ENCODE measurements at places on chromosomes 1 and 21.

DNA sequence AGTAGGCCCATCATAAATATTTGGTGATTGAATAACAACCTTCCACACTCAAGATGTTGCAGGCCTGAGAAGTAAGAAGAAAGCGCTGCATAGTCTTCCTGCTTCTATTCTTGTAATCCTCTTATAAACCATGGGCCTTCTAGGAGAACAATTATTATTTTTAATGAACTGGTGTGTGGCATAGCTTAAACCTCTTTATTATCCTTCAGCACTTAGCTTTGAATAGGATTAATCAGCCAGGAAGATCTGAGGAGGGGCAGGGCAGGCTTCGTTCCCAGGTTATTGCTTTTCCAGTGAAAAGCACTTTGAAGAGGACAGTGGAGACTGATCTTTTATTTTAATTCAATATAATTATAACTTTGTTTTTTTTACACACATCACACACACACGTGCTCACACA lies 42.3 kb downstream of the KIF26B start:
- no peak for DNase-seq

DNA sequence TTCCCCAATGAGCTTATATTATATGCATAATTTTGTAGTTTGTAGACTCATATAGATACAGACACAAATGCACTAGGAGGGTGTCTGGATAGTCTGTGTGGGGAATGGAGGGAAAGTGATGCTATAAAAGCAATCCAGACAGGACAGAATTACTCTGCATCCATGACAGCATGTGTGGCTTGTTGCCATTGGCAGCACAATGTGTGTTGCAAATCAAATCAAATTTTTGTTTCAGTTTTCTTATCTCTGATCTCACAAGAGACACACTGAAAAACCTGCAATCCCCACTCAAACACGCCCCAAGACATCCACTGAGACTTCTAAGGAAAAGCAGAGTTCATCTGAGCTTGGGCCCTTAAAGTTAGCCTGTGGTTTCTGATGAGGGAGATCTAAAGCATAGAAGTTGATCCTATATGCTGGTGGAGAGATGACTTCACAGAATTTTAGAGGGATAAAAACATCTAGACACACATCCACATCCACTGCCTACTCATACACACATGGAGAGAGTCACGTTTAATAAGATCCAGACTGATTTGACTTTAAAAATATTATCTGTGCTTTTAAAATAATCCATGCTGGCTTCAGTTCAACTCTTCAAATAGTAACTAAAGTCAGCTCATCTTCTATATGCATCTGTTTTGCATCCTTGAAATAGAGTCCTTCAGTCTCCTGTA lies 313.0 kb upstream of the PLXNA2 start:
- no peak for DNase-seq

GRCh38 chr1:14106126-14106525 lies 406.1 kb downstream of the PRDM2 start:
- DNase-seq = no peak

- DNase-seq = no peak
These were observed 14.1 kb upstream of the OR2B11 start for GRCh38 chr1:247472035-247472434.

DNA sequence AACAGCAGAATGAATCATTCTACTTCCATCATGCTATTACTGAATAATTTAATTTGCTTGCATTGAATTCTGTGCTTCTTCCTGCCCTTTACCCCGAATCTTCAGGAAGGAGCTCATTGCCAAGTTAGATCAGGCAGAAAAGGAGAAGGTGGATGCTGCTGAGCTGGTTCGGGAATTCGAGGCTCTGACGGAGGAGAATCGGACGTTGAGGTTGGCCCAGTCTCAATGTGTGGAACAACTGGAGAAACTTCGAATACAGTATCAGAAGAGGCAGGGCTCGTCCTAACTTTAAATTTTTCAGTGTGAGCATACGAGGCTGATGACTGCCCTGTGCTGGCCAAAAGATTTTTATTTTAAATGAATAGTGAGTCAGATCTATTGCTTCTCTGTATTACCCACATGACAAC lies 44.2 kb downstream of the MAP3K7CL start:
- no peak for DNase-seq

- DNase-seq = no peak
These were observed 3.2 kb upstream of the DENND1B start for GRCh38 chr1:197778366-197778945.

- DNase-seq = no peak
These were observed 12.4 kb downstream of the OXCT2 start for GRCh38 chr1:39758556-39759435.

DNA sequence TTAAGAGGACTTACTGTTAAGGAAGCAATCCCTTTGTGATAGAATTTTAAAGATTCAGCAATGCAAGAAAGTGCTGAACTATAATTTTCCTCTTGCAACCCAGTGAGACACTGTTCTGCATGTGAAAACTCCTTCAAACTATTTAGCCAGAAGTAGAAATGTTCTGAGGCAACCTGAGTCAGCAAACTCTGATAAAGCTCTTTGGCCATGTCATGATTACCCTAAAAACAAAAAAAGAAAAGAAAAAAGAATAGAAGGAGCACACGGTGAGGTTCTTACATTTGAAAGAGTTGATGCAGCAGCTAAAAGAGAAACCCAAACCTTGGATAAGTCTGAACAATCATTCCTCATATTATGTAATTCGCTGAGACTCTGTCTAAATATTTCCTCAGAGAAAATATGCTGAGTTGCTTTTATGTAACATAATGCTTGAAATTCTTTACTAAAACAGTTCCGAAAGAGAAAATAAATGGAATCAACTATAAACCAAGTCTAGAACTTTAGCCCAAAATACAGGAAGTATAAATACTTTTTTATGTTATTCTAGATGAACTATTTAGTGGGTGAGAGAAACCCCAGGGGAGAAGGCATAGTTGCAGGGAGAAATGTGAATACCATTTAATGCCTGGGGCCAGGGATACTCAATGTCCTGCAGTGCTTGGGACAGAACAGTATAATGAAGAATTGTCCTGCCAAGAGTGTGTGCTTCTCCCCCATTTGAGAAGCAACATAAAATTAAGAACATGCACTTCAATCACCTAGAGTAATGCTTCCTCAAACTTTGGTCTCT lies 60.0 kb downstream of the INTS7 start:
- DNase-seq = no peak

DNA sequence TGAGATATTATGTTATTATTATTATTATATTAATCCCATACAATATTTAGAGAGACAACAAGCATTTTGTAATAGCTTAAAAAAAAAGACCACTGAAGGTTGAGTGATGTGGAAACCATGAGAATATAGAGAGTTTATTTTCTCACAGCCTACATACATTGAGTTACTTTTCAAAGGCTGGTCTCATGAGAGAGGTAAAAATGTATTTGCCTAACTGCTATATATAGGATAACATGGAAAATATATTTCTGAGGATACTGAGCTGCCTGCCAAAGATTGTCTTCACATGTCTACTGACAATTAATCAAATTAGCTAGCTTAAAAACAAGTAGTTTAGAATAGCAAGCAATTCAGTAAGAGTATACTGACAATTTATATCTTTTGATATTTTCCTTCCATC lies 192.2 kb upstream of the NRIP1 start:
- no peak for DNase-seq

DNA sequence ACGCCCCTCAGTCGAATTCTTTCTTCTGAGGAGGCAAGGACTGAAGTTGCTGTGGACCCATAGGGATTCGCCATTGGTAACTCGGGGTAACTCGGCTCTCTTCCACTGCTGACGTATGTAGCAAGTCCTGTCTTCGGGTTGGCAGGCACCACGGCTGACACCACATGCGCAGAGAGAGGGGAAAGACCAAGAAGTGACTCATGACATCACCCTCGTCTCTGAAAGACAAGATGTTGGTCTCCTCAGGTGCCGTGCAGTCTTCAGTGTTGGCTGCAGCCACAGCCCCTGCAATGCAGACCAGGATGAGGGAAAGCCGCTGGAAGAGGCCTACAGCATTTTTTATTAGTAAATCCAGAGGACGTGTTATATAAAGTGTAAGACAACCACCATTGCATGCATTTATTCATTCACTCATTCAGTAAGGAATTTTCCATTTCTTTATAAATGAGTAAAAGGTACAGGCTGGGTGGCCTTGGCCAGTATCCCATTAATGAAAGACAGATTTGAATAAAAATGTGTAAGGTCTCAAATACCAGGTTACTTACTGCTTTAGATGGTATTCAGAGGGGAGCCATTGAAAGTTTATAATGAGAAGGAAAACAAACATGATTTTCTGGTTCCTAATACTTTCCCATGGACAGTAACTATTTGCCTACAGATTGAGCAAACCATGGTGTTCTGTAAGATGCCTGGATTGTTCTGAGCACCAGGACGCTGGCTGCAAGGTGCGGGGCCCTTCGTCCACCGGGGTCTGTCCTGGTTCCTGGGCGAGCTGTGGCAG lies 50.7 kb upstream of the IRF2BP2 start:
- DNase-seq = no peak

- no peak for DNase-seq
These were observed at the start of gene LPAR3 for GRCh38 chr1:84892705-84893618. TSS of gene LPAR3 (minus strand) at chr1:84893206. CDS start at chr1:84866120, 27,086 bp downstream.

DNA sequence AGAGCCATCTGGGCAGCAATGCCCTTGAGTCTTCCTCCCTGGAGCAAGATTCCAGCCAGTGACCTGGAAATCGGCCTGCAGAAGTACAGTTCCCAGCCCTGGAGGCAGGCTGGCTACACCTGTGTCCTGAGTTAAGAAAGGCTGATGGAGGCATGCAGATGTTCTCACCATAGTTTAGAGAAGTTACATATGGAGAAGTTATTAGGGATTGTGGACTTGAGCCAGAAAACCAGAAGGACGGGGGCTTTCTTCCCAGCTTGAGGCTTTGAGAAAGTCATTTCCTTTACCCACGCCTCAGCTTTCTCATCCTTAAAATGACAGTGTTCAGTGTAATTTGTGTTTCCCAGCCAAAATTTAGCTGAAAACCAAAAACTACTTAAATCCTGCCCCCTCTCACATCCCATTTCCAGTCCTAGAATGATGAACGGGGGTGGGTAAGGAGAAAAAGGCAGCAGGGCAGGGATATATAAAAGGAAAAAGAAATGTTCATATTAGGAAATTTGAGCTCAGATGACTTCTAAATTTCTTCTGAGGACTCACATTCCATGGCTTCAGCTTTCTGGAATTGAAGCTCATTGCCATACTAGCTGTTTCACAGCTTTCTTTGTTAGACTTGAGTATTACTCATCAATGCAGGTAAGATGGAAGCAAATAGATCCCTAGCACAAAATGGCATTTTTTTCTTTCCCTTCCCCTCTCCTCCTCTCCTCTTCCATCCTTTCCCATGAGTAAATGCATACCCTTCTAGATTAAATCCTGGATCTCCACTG lies 14.4 kb upstream of the C8B start:
- DNase-seq = no peak

GRCh38 chr1:230922620-230923019 lies 54.3 kb upstream of the C1orf198 start:
- no peak for DNase-seq

DNA sequence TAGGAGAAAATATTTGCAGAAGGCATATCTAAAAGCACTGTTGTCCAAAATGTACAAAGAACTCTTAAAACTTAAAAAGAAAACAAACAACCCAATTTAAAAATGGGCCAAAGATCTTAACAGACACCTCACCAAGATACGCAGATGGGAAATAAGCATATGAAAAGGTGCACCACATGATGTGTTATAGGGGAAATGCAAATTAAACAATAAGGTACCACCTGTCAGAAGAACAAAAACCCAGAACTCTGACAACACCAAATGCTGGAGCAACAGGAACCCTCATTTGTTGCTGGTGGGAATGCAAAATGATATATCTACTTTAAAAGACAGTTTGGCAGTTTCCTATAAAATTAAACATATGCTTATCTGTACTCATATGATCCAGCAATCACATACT lies 18.1 kb downstream of the SLC2A5 start:
- no peak for DNase-seq

DNA sequence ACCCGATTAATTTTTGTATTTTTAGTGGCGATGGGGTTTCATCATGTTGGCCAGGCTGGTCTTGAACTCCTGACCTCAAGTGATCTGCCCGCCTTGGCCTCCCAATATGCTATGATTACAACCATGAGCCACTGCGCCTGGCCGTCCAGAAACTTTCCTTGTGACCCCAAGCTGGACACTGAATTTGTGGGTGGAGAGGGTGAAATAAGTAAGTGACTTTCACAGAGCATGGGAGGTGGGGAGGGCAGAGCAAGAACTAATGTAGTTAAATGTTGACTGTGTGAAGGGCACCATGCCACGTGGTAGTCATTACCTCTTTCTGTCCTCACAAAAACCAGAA lies 2.7 kb upstream of the UTP11 start:
- no peak for DNase-seq

- no peak for DNase-seq
These were observed 32.3 kb downstream of the PRDM16 start for GRCh38 chr1:3101124-3101939.
